ENCODE measurements at places on chromosomes 16 and 17. TPM values are rescaled to one million over a fixed set of nuclear protein-coding genes. Genes with fewer than 3 reads are reported as not detected.

DNA sequence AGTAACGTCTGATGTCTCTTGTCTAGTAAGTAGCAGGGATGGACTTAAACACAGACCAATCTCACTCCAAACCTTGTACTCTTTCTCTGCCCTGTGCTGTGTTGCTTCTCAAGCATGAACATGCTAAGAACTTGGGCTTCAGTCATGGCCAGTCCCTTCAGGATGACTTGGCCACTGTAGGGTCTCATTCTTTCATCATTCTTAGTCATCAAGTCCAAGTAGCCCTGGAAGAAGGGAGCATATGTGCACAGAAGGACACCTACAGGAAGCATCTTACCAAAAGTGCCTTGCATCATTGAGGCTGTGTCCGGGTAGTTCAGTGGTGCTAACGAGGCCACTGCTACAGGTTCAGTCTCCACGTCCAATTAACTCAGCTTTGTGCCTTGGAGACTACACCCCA is 80.7 kb downstream of the CDK5R1 start:
- H3K27me3 ChIP-seq, result peaks cover 3% of the 10 kb centered on the region
- H3K4me1 ChIP-seq, result peaks cover 32% of the 10 kb centered on the region
- DNase-seq, result no peak
- no peak overlapping the region for H3K4me3 ChIP-seq
- no peaks in the 10 kb centered on the region for H3K36me3 ChIP-seq

DNA sequence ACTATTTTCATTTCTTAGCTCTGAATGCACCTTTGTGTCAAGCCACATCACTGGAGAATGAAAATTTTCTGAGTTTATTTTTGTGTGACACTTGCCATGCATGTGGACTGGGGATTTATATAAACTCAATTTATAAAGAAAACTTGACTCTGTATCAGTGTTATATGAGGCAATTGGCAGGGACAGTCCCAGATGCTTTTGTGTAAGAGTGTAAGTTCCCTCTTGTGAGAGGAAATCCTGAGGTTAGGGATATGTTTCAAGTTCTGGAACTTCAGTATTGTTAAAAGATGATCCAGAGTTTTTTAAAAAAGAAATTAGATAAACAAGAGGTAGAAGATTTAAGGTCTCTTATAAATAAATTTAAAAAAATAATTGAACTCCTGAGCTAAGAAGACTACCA is 10.9 kb upstream of the CCL8 start:
- H3K4me1 ChIP-seq, result peaks cover 4% of the 10 kb centered on the region
- H3K27me3 ChIP-seq, result peaks cover 14% of the 10 kb centered on the region
- no peak for DNase-seq
- no peak overlapping the region for H3K27ac ChIP-seq
- no peak overlapping the region for H3K4me3 ChIP-seq

GRCh38 chr16:530111-530817 is 2.8 kb downstream of the CAPN15 start:
- peaks cover 13% of the 10 kb centered on the region for H3K36me3 ChIP-seq
- H3K27ac ChIP-seq, result peak overlapping the region; percentile 60
- no peak for DNase-seq
- peaks cover 32% of the 10 kb centered on the region for H3K4me1 ChIP-seq
- no peaks in the 10 kb centered on the region for H3K27me3 ChIP-seq

The TNP2 gene
- not detected for total RNA-seq

The LHX1 gene
- not detected for total RNA-seq

The NTN1 gene
- total RNA-seq, result not detected

GRCh38 chr17:2802574-2802973 is 6.3 kb downstream of the RAP1GAP2 start:
- H3K4me1 ChIP-seq, result peaks cover 20% of the 10 kb centered on the region
- H3K36me3 ChIP-seq, result peaks cover 6% of the 10 kb centered on the region
- H3K27me3 ChIP-seq, result peaks cover 40% of the 10 kb centered on the region

- no peaks in the 10 kb centered on the region for H3K27me3 ChIP-seq
- H3K4me3 ChIP-seq, result no peak overlapping the region
- no peak for DNase-seq
- H3K27ac ChIP-seq, result no peak overlapping the region
These were observed 15.7 kb downstream of the ETV4 start for GRCh38 chr17:43530288-43531081.

The HOXB4 gene
- 5.7 TPM for total RNA-seq

DNA sequence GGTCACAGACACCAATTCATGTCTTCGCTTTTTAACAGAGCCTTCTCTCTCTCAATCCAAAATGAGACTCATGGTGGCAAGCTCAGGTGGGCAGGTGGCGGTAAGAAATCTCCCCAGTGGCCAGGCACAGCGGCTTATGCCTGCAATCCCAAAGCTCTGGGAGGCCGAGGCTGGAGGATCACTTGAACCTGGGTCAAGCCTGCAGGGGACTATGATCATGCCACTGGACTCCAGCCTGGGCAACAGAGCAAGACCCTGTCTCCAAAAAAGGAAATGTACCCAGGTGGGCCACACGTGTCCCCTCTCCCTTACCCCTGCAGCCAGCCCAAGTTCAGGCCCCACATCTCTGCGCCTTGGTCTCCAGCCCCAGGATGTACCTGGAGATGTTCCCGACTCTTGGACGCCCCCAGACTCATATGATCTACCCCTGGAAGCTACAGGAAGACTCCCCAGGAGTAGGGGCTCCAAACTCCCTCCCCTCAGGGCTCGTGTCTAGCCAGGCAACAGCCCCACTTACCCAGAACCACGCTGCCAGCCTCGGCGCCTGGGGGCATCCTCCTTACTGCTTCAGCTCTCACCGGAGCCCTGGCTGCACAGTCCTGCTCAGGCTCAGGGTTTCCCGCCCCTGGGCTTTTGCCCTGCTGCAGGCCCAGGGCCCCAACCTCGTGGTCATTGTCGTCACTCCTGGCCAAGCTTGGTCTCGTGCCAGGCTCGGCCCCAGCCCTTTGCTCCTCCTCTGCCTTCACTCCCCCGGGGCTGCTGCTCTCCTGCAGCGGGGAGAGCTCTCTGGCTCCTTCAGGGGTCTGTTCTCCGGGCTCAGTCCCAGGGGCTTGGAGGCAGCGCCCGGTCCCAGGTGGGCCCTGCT is 16.2 kb downstream of the MYLK3 start:
- no peaks in the 10 kb centered on the region for H3K36me3 ChIP-seq
- H3K4me3 ChIP-seq, result no peak overlapping the region
- H3K4me1 ChIP-seq, result no peaks in the 10 kb centered on the region
- no peak overlapping the region for H3K27ac ChIP-seq

The SCNN1B gene
- total RNA-seq, result not detected

GRCh38 chr17:4579678-4580077 is 4.7 kb upstream of the SMTNL2 start:
- no peak for DNase-seq
- H3K4me3 ChIP-seq, result no peak overlapping the region
- H3K36me3 ChIP-seq, result no peaks in the 10 kb centered on the region
- peaks cover 25% of the 10 kb centered on the region for H3K27me3 ChIP-seq

DNA sequence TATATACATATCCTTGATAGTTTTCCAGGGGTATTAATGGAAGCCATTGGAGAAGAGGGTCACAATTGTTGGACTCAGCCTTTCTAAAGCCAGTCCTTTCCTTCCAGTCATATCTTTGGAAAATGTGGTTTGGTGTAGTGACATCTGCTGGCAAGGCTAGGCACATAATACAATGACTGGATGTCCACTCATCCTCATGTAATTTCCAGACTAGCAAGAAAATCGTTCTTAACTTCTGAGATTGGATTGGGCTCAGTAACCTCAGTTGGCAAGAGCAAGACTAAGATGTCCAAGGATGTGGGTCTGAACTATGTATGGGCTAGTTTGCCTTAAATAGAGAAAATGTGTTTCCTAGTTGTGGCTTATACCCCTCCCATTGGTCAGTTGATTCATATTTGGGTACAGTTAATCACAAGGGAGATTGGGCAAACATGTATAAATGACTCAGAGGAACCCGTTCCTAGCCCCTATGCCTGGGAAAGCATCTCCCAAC is 8.7 kb upstream of the KAT7 start:
- H3K4me1 ChIP-seq, result peaks cover 7% of the 10 kb centered on the region
- no peak overlapping the region for H3K27ac ChIP-seq
- no peak overlapping the region for H3K4me3 ChIP-seq

- peak; percentile 44 for DNase-seq
- peaks cover 37% of the 10 kb centered on the region for H3K4me1 ChIP-seq
- H3K27me3 ChIP-seq, result no peaks in the 10 kb centered on the region
These were observed 1.0 kb downstream of the RSPRY1 start for GRCh38 chr16:57186872-57187854.

GRCh38 chr16:82011199-82011641 is at the start of gene SDR42E1:
TSS of gene SDR42E1 (minus strand) at chr16:82011470. CDS start at chr16:82000858, 10,612 bp downstream.
- H3K4me3 ChIP-seq, result peak within 1 kb of the TSS; percentile 85
- H3K27me3 ChIP-seq, result peaks cover 14% of the 10 kb centered on the region
- H3K27ac ChIP-seq, result peak within 1 kb of the TSS; percentile 87
- H3K4me1 ChIP-seq, result peaks cover 18% of the 10 kb centered on the region
- peak; percentile 80 for DNase-seq

All from activated CD8-positive, alpha-beta T cell treated with anti-CD3 and anti-CD28 coated beads, Interleukin-2, amount 10 ng/mL, durations not matched to agents 7 days and 5 days (primary cell).